ENCODE measurements at places on chromosomes 3 and 15. TPM values are rescaled to one million over a fixed set of nuclear protein-coding genes. Genes with fewer than 3 reads are reported as not detected.

MBD4 gene
- 38.4 TPM for polyA plus RNA-seq

GRCh38 chr3:104781112-104781511 lies 585.6 kb upstream of the ALCAM start:
- no peak for DNase-seq

DNA sequence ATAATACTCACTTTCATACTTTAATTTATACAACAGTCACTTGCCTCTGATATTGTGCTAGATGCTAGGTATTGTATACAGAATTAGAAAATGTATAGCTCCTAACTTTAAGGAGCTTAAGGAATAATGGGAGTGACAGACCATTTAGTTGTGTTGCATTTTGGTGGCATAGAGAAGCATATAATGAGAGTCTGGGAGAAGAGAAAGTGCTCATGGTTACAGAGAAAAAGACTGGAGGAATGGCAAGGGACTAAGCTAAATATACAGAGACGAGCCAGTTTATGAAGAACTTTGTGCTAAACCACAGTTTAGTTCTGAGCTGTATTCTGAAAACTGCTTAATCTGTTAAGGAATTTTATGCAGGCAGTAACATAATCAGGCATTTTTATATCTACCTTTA lies 6.4 kb downstream of the RNF13 start:
- no peak for DNase-seq

DNA sequence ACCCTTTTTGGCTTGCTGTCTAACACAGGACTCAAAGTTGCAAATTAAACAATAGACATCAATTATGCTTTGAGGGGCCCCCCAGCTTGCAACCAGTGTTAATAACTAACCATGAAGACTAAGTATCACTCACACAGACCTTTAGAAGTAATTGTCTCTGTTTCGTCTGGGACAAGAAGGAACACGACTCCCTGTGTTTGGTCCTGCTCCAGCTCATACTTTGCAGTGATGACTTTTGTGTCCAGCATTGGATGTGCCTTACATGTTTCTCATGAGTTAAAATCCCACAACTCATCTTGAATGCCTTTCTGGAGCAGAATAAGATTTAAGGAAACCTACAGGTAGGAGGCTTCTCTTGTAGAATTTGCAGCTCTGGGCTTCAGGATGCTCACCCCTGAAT lies 53.1 kb downstream of the GMNC start:
- no peak for DNase-seq

SIDT1 gene
- 4.5 TPM for polyA plus RNA-seq

AGTR1 gene
- 1.3 TPM for polyA plus RNA-seq

- no peak for DNase-seq
Measured at GRCh38 chr3:105836533-105836932, 32.3 kb downstream of the CBLB start.

GRCh38 chr15:83178390-83178789 lies 29.2 kb downstream of the HDGFL3 start:
- DNase-seq = no peak

PLOD2 gene
- polyA plus RNA-seq = 92.2 TPM

DNA sequence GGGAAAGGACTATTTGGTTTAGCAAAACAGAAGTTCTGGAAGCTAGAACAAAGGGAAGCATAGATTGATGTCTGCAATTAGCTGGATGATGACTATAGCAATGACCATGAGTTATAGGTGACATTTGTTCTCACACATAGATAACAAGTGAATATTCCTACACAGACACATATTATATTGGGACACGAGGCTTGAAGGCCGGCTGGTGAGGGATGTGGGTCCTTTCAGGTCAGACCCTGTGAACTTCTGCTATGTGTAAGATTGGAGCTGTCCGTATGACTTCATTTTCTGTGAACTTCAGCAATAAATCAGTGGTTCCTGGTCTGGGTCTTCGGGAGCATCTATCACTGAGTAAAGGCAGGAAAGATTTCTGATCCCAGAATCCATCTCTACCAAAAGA lies 253.6 kb upstream of the CFAP20DC start:
- DNase-seq = no peak

GRCh38 chr15:44656298-44656697 lies 7.2 kb downstream of the SPG11 start:
- no peak for DNase-seq

DNA sequence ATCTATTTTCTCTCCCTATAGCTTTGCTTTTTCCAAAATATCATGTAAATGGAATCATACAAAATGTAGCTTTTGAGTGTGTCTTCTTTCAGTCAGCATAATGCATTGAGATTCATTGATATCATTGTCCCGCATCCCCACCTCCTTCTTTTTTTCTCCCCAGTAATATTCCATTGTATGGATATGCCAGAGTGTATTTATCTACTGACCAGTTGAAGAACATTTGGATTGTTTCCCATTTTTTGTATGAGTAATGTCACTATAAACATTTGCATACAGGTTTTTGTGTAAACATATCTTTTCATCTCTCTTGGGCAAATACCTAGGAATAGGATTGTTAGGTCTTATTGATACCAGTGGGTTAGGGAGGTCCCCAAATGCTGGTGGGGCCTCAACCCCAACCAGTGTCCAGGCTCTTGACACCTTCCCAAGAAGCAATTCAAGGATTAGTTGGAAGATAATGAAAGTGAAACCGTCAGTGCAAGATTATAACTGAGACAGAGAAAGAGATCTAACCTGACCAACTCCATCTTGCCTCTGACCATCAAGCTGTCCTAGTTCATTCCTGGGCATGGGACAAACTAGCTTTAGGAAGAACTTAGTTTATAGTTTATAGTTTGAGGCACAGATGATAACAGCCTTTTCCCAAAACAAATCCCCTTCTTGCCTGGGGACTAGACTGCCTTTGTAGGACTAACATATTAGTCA lies 7.4 kb upstream of the SLC33A1 start:
- no peak for DNase-seq

VILL gene
- 73.7 TPM for polyA plus RNA-seq

DNA sequence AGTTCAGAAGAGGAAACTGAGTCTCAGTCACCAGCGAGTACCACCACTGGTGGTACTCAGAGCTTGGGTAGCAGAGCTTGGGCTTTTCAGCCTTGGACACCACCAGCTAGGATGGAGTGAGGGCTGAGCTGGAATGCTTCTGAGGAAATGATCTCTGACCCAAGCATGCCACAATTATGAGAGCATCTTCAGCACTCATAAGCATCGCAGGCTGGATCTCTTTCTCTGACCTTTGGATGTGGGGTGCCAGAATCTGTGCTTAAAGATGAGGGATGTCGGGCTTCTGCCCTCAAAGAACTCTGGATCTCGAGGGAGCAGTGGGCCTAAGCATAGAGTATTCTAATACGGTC lies 36.4 kb downstream of the ZNF710 start:
- no peak for DNase-seq

DNA sequence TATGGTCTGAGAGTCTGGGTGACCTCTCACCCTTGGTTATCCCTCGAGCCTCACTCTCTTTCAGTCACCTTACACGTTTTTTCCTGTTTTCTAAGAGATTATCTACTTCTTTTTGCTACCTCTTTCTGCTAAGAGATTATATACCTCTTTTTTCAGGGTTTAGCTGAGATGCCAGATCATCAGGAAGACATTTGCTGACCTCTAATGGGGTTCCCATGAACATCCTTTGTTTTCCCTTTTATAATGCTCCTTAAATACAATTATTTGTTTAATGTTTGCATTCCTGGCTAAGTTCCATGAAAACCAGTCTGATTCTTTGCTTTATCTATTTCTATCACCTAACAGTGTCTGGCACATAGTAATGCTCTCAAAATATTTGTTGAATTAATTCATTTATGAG lies 39.6 kb downstream of the LEKR1 start:
- DNase-seq = no peak

TM6SF1 gene
- polyA plus RNA-seq = 1.4 TPM

DNA sequence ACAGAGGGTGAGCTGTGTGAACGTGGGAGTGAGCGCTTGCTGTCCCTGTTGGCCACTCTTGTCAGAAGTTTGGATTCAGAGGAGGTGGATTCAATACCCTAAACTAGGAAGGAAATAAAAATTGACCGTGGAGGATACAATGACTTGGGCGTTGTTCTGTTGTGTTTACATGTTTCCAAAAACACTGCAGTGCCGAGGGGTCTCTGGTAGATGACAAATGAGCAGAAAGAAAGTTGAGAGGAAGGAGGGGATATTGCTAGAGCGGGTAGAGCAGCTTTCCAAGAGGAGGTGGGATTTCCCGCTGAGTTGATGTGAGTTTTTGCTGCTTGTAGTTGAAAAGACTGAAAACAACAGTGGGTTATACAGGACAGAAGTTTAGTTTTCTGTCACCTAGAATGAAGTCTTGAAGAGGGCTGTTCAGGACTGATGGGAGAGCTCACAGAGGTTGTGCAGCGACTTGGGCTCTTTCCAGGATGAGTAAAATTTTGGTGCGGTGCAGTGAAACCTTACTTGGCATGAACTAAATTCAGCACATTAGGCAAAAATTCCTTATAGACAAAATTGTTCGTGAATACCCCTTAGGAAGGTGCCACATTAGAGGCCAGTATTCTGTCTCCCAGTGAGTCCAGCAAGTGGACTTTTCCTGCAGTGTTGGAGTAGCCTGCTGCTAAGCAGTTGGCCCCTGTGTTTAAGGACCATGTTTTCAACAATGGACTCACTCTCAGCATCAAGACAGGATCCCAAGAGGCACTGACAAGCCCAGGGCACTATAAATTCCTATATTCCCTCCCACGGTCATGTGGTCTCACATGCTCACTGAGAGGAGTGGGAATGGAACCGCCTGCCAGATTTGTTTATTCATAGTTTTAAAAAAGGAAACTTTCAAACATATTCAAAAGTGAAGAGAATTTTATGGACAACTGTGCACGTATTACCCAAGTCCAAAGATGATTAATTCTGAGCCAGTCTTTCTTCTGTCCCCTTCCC lies 435.0 kb upstream of the C2CD4B start:
- DNase-seq = no peak

DNA sequence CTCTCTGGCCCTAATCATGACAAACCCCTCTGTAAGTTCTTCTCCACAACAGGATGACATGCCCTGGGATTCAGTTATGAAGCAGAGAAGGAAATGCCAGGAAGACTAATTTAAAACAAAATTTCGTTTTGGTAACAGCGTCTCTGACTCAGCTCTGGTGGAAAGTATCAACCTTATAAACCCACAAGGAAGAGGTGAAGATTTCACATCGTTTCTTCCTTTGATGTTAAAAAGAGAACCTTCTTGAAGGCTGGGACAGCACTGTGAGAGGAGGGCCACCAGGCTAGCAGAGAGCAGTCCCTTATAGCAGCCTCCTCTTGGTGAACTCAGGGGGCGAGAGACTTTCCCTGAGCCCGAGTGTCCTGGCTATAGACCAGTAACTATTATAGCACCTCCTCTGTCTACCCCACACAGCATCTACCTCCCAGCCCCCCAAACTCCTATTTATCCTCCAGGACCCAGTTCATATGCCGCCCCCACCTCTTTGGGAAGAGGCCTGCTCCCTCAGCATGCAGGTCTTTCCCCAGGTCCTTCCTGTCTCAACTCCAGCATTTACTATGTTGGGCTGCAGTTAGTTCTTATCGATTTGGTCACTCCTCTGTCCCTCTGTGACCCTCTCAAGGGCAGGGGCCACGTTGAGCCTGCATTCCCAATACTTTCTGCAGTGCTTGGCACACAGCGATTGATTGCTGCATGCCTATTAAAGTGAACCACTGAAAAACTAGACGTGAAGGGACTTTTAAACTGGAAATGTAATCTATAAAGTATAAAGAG lies 321.5 kb upstream of the ICE2 start:
- no peak for DNase-seq

DNA sequence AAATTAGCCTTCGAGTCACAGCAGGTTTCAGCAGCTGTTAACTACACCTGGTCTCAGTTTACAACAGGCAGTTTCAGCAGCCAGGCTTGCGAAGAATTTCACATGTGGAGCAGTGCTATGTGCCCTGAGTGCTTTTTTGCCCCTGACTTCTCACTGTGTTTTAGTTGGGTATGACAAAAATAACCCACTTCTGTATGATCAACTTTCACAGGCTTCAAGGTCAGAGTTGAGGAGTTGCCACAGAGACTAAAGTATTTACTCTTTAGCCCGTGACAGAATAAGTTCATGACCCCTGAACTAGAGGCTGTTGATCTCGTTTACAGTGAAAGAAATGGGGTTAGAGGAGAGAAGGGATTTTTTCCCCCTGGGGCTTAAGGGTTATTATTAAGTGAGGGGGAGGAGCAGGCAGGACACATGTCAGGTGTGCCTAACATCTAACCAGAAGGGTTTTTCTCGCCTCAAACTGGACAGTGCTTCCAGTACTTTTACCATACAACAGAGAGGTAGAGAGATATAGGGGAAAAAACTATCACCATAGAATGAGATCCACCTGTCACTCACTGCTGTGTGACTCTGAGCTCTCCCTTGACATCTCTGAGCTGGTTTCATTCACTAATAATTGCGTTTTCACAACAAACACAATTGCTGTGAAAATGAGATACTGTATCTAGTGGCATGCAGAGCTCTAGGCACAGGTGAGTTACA lies 14.0 kb upstream of the TOPBP1 start:
- DNase-seq = no peak

GRCh38 chr3:138351916-138352550 lies 3.7 kb downstream of the MRAS start:
- DNase-seq = no peak

AADAC gene
- 147 TPM for polyA plus RNA-seq

- peak; percentile 67 for DNase-seq
Measured at GRCh38 chr3:44104668-44105321, 136.9 kb upstream of the TOPAZ1 start.

RETNLB gene
- not detected for polyA plus RNA-seq

GRCh38 chr15:89822026-89822425 lies 7.4 kb upstream of the ANPEP start:
- DNase-seq = no peak

EOMES gene
- polyA plus RNA-seq = 1.2 TPM

TAGLN3 gene
- 20.2 TPM for polyA plus RNA-seq

USP13 gene
- polyA plus RNA-seq = 4.7 TPM

SYNM gene
- 29.4 TPM for polyA plus RNA-seq

DNA sequence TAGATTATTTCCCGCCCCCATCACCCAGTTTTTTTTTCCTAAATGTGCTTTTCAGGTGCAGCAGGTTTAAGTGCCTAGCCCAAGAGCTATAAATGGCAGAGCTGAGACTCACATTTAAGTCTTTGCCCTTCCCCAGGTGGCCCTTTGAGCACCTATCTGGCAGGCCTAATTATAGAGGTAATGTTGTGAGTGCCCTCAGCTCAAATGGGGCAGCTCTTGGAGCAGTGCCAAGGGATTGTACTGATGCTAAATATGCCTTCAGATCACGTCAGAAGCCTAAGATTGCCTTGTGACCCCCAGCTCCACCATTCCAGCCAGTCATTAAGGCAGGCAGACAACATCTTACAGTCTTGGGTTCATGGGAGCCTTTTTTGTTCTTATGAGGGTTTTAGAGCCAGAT lies 159.5 kb downstream of the RPLP1 start:
- no peak for DNase-seq

DNA sequence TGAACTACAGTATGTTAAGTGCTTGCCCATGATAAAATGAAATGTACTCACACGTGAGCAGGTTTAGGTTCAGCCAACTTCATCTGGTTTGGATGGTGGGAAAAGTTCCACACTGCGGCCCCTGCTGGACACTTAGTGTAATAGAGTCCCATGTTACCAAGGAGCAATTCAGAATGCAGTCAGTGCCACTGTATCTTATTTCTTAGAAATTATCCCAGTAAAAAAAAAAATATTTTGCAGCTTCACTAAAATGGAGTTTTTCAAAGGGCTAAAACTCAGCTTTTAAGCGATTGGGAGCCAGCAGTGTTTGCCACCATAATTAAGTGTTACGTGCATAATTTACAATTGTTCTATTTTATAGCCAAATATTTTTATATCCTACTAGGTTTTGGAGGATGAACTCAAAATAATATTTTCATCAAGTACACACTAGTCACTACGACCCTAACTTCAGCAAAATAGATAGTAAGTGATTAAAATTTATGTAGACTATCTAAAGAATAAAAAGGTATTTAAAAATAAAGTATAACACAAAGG lies 371.7 kb upstream of the GBE1 start:
- peak; percentile 26 for DNase-seq

ZKSCAN7 gene
- polyA plus RNA-seq = 8.4 TPM

Measured in large intestine (tissue), 12 donors.